ENCODE measurements at places on chromosomes 11 and 22. TPM values are rescaled to one million over a fixed set of nuclear protein-coding genes. Genes with fewer than 3 reads are reported as not detected.
A peak's percentile ranks its signal among the peaks of the same experiment; 100 is the strongest.

TXN2 gene
- total RNA-seq = 67.3 TPM

ELFN2 gene
- total RNA-seq = 1.2 TPM

ROM1 gene
- 2.1 TPM for total RNA-seq

OR51E2 gene
- not detected for total RNA-seq

NCAM1 gene
- total RNA-seq = 21.9 TPM

IL18 gene
- total RNA-seq = 0.90 TPM

C1QTNF5 gene
- total RNA-seq = 26.0 TPM

RIBC2 gene
- total RNA-seq = 0.54 TPM

DNA sequence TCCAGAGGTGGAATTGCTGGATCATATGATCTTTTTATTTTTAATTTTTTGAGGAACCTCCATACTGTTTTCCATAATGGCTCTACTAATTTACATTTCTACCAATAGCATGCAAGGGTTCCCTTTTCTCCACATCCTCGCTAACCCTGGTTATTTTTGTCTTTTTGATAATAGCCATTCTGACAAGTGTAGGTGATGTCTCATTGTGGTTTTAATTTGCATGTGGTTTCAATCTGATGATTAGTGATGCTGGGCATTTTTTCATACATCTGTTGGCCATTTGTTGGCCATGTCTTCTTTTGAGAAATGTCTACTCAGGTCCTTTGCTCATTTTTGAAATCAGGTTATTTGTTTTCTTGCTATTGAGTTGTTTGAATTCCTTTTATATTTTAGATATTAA, 15.4 kb upstream of the OR4D5 start:
- H3K4me3 ChIP-seq = no peak overlapping the region
- H3K27ac ChIP-seq = no peak overlapping the region
- no peaks in the 10 kb centered on the region for H3K36me3 ChIP-seq
- H3K27me3 ChIP-seq = no peaks in the 10 kb centered on the region
- no peaks in the 10 kb centered on the region for H3K4me1 ChIP-seq
- no peak for DNase-seq

- H3K27me3 ChIP-seq = peaks cover 1% of the 10 kb centered on the region
- no peak overlapping the region for H3K27ac ChIP-seq
- H3K36me3 ChIP-seq = no peaks in the 10 kb centered on the region
- H3K4me1 ChIP-seq = peaks cover 30% of the 10 kb centered on the region
- DNase-seq = no peak
Observed at GRCh38 chr11:132444911-132445310, 1074.5 kb downstream of the NTM start.

DNA sequence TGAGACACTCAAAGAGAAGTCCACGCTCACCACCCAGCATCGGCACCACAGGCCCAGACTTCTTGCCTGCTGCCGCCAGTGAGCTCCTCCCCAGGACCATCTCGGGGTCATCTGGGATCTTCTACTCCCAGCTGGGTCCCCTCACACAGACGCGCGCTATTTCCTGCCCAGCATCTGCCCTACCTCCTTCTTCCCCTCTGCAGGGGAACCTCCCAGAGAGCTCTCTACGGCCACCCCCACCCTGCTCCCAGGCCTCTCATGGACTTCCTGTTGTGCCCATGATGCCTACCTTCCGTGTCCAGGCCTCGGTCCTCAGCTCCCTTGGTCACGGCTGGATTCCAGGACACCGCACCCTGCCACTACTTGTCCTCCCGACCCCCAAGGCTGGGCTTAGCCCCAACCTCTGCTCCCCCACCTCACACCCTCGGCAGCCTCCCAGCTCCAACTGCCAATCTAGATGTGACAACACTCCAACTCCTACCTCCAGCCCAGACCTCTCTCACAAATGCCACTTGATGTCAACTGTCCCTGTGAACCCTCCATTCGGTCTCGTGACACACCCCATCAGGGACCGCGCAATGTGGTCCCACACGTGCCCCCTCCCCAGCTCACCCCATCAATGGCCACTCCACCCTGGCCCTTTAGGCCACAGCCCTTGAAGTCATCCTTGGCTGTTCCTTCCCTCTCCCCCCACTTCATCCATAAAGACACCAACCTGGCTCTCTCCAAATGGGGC, 45.3 kb downstream of the SGSM3 start:
- peak overlapping the region; percentile 66 for H3K4me3 ChIP-seq
- H3K36me3 ChIP-seq = peaks cover 42% of the 10 kb centered on the region
- H3K27ac ChIP-seq = peak overlapping the region; percentile 68
- DNase-seq = no peak
- peaks cover 21% of the 10 kb centered on the region for H3K4me1 ChIP-seq

DNA sequence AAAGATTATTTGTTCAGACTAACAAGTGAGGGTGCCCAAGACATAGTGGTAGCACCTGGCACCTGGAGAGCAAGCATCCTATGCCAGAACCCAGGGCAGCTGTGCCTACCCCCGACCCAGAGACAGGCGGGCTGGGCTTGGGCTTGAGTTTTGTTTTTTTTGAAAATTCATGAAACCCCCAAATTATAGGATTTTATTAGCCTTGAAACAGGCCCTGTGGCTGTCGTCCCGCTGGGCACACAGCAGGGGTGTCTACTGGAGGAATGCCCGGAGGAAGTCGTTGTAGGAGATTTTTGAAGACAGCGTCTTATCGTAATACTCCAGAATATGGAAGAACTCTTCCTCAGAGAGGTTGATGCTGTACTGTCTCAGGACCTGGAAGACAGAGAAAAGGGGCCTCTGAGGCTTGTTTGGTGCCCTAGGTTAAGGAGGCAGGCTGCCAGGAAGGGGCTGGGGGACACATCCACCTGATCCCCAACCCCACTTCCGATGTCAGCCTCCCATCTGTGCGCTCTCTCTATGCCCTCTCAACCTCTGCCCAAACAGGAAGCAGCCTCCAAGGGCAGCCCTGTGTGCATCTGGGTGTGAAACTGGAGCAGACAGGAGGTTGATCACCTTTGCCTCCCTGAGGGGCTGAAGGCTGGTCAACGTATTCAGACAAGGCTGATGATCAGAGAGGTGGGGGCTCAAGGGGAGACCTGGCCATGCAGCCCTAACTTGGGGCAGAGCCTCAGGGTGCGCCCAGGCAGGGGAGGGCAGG, 117.0 kb downstream of the MPPED1 start:
- no peaks in the 10 kb centered on the region for H3K4me1 ChIP-seq
- no peak for DNase-seq
- H3K4me3 ChIP-seq = no peak overlapping the region

DNA sequence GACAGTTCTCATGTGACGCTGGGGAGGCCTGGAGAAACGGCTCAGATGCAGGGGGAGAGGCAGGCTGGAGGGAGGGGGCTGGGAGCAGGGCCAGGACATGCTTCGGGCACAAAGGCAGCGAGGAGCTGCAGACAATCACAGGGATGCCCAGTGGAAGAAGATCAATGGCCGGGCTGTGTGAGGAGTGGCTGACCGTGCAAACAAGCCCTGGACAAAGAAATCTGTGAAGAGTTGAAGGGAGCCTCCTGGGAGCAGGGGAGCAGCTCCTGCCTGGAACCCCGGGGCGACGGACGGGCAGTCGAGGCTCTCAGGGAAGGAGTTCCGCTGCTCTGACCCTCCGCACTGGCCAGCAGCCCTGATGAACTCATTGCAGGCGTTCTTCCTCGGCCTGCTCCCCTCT, 126.7 kb upstream of the B3GAT1 start:
- no peak overlapping the region for H3K27ac ChIP-seq
- H3K27me3 ChIP-seq = peaks cover 14% of the 10 kb centered on the region
- H3K4me1 ChIP-seq = peaks cover 31% of the 10 kb centered on the region

DNA sequence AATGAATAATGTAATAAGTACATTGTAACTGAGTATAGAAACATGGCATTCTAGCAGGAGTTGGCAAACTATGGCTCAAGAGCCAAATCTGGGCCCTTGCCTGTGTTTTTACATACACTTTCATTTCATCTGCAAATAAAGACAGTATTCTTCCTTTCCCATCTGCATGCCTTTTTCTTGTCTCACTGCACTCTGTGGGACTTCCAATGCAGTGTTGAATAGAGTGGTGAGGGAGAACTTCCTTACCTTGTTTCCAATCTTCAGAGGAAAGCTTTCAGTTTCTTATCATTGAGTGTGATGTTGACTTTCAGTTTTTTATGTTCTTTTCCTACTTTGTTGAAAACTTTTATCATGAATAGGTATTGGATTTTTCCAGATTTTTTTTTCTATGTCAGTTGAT, 82.1 kb downstream of the USP47 start:
- H3K27me3 ChIP-seq = no peaks in the 10 kb centered on the region
- H3K36me3 ChIP-seq = peaks cover 16% of the 10 kb centered on the region
- H3K4me3 ChIP-seq = no peak overlapping the region

DNA sequence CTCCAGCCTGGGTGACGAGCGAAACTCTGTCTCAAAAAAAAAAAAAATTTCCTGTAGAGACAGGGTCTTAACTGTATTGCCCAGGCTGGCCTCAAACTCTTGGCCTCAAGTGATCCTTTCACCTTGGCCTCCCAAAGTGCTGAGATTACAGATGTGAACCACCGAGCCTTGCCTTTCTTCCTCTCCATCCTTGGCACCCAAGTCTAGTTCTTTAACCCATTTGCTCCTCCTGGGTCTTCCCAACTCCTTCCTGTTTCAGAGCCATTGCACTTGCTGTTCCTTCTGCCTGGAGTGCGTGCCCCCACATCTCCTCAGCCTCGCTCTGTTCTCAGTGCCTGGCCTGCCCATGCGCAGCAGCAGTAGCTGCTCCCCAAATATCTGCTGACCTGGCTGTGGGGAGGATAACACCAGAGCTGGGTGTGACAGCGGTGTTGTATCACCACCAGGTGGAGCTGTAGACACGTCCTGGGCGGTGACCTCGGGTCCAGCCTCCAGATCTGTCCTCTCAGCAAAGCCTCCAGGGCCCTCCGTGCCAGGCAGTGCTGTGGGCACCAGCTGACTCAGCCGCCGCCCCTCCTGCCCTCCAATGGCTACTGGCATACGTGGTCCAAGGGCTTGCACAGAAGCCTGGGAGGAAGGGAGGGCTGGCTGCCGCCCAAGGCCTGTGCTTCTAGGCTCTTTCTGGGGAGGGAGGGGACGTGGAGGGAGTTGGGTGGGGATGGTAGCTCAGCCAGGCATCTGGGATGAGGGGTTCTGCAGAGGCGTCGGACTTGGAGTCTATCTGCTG, 22.0 kb downstream of the TEF start:
- no peak overlapping the region for H3K4me3 ChIP-seq
- no peaks in the 10 kb centered on the region for H3K36me3 ChIP-seq
- H3K27ac ChIP-seq = no peak overlapping the region
- H3K27me3 ChIP-seq = no peaks in the 10 kb centered on the region
- no peaks in the 10 kb centered on the region for H3K4me1 ChIP-seq

GRCh38 chr22:30460147-30460546, 11.7 kb downstream of the SEC14L3 start:
- no peak overlapping the region for H3K27ac ChIP-seq
- H3K4me3 ChIP-seq = no peak overlapping the region
- DNase-seq = no peak
- no peaks in the 10 kb centered on the region for H3K36me3 ChIP-seq
- H3K27me3 ChIP-seq = peaks cover 8% of the 10 kb centered on the region

- DNase-seq = no peak
- peaks cover 14% of the 10 kb centered on the region for H3K27me3 ChIP-seq
- H3K4me1 ChIP-seq = no peaks in the 10 kb centered on the region
Observed at GRCh38 chr11:125083312-125084056, 20.4 kb downstream of the SLC37A2 start.

DNA sequence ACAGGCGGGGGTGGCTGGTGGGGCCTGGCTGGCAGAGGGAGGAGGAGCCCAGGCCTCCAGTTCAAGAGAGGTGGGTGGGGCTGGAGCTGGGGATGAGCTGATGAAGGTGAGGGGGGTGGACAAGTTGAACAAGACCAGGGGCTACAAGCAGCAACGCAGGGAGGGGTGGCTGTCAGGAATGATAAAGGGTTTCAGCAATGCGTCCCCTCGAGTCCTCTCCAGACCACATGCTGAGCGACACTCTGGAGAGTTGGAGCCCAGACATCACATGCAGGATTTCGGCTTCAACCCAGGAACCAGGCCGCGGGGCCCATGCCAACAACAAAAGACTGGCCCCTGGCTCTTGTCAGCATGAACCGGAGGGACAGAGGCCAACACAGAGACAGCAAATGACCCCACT, 480.3 kb downstream of the BRD1 start:
- no peak overlapping the region for H3K4me3 ChIP-seq
- H3K4me1 ChIP-seq = peaks cover 11% of the 10 kb centered on the region
- H3K27ac ChIP-seq = no peak overlapping the region

DNA sequence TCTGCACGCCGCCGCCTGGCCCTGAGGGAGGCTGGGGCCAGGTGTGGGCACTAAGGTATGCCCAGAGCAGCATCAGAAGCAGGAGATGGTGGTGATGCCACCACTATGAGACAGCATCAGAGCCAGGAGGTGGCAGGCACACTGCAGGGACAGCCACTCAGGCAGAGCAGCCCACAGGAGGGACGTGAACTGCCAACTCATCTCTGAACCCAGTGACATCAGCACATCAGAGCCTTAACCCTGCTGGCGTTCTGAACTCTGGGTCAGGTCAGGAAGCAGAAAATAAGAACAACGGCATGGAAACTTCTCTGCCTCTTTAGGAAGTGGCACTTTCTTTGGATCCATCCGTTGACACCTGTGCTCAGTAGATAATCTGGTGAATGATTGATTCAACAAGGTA, 14.7 kb upstream of the IFT27 start:
- no peaks in the 10 kb centered on the region for H3K4me1 ChIP-seq
- no peak overlapping the region for H3K4me3 ChIP-seq
- DNase-seq = no peak
- H3K27ac ChIP-seq = no peak overlapping the region
- H3K36me3 ChIP-seq = no peaks in the 10 kb centered on the region

GRCh38 chr11:94678236-94678635, 89.9 kb upstream of the AMOTL1 start:
- no peak overlapping the region for H3K27ac ChIP-seq
- no peak overlapping the region for H3K4me3 ChIP-seq
- no peaks in the 10 kb centered on the region for H3K36me3 ChIP-seq
- H3K4me1 ChIP-seq = peaks cover 5% of the 10 kb centered on the region
- no peaks in the 10 kb centered on the region for H3K27me3 ChIP-seq

DNA sequence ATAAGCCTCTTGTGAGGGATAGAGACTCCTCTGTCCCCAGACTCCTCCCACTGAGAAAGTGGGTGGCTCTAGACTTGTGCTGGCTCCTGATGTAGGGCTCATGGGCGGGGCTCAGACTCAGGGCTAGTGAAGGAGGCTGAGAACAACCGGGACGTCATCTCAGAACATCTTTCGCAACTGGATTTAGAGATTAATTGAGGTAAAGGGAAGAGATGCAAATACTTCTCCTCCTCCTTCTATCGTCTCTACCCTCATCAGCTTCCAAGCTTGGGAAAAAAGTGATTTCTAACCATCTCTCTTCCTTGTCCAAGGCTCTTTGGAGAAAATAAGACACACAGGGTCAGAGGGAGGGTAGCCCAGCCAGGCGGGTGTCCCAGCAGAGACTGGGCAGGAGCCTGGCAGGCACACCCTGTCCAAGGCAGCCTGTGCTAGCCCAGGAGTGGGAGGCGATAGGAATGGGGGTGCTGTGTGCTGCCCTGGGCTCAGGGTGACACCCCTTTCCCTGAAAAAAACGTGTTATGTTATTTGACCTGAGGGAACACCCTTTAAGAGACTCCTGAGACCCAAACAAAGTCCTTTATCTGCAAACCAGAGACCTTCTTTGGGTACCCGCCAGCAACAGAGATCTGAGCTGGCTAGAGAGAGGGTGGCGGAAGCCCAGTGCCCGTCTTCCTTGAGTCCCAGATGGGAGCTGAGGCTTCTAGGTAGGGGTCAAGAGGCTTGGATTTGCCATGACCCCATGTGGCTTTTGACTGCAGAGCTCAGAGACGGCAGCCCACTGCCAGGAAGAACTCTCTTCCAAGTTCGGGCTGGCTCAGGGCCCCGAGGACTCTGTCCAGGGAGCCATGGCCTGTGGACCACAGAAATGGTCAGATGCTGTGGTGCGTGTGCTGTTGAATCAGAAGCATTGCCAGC, 160.9 kb downstream of the ADAMTS15 start:
- H3K4me3 ChIP-seq = no peak overlapping the region
- H3K36me3 ChIP-seq = no peaks in the 10 kb centered on the region
- H3K27ac ChIP-seq = no peak overlapping the region
- peaks cover 5% of the 10 kb centered on the region for H3K27me3 ChIP-seq
